ENCODE measurements at places on chromosomes 12 and 14.
A peak's percentile ranks its signal among the peaks of the same experiment; 100 is the strongest.

DNA sequence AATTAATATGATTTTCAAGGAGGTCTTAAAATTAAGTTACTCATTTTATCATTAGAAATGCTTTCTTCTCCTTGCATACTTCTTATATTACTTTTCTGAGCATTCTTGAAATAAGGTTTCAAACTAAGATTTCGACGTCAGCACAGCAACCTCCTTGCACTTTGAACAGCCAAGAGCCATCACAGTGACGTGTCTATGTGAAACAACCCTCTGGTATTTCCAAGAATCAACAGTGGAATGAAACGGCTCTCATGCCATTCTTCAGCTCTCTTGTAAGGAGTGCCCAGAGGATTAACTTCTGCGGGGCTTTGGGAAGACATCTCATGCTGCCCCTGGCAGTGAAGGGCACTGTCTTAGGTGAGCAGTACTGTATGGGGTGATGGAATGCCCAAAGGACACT is 109.2 kb downstream of the EFCAB11 start:
- DNase-seq: no peak

DNA sequence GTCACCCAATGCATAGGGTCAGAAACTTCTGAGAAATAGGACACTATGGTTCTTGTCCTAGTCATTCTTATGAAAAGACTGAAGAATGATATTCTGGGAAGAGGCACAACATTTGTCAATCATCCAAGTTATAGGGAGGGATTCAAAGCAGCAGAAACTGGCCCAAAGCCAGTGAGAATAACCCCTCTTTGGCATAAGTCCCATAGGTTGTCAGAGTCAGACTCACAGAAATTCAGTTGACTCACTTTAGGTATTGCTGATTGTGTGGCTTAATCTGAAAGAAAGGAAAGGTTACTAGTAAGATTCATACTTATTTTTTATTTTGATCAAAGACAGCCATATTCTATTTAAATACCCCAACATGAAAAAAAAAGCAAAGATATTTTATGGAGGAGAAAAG is 151.0 kb downstream of the SRGAP1 start:
- DNase-seq: no peak

DNA sequence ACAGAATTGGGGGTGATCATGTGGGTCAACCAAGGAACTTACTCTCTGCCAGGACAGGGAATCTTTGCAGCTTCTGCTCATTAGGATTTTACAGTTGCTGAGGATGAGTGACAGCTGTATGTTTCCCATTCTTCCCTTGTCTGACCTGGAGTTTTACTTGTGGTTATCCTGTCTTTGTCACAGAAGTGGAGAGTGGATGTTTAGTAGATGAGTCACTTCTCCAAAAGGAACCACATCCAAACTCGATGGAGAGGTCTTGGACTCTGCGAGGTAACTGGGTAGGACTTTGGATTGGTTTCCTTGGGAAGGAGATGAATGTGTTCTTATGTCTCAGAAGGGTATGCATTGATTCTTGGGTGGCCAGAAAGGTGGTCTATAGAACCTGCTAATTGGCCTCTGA is 53.8 kb upstream of the USP44 start:
- DNase-seq: no peak

- no peak for DNase-seq
Measured at GRCh38 chr12:109513051-109513450, 35.6 kb downstream of the UBE3B start.

- peak; percentile 53 for DNase-seq
Measured at GRCh38 chr12:54404061-54405004, 14.7 kb downstream of the ITGA5 start.

GRCh38 chr12:12387501-12387900 is 30.6 kb downstream of the BORCS5 start:
- no peak for DNase-seq

DNA sequence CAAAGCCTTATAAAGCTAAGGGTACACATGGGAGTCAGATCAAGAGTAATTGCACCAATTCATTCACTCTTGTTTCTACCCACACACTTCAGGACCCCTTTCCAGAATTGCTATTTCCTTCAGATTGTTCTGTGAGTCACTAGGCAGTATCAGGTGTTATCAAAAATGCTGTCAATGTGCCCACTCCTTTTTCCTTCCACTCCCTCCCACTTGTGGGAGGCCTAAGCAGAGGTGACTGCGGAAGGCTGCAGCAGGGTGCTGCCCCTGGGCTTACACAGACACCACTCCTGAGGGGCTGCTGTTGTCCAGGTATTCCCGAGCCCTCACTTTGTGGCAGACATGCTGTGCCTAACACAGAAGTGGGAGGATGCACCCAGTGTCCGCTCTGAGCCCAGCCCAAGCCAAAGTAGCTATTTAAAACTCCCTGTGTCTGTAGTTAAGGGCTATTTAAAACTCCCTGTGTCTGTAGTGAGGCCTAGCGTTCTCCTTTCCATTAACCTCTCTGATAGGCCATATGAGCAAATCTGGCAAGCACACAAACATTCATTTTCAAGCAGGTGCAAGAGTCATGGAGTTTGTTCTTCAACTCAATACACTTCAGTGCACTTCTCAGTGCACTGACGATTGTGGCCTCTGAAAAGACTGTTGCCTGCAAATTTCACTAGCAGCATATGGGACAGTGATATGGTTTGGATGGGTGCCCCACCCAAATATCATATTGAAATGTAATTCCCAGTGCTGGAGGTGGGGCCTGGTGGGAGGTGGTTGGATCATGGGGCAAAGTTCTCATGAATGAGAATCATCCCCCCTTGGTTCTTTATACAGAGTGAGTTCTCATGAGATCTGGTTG is 117.8 kb downstream of the PHLDA1 start:
- DNase-seq: no peak

DNA sequence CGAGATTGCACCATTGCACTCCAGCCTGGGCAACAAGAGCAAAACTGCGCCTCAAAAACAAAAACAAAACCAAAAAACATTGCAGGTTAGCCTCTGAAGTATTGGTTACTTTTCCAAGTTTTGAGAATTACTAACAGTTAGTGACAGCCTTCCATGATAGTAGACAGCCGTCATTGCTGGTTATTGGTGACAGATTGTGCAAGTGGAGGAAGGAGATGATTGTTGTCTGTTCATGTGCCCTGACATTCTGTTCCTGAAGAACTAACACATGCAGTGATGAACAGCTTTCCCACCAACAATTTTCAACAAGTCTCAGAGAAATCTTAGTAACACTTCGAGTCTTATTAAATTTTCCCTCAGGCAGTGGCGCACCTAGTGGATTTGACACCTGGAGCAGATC is 89.3 kb upstream of the NAP1L1 start:
- DNase-seq: no peak

- DNase-seq: no peak
Measured at GRCh38 chr12:53806721-53807120, 54.9 kb upstream of the CISTR start.

DNA sequence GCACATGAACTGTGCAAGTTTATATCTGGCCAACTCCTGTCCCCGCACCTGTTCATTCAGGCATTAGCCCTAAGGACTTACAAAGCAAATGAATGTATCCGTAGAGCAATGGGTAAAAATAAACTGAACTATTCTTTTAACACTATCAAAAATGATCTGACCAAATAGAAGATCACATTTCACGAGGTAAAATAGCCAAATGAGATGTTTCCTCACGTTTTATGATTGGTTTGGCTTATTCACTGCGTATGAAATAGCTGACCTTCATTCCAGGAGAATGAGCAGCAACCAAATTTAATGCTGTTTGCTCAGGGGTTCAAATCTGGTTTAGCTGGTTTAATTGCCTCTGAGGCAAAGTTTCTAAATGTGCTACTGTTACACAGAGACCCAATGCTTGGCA is 216.0 kb upstream of the EEA1 start:
- DNase-seq: no peak

GRCh38 chr12:17342381-17342961 is 736.5 kb upstream of the LMO3 start:
- DNase-seq: no peak

GRCh38 chr12:50251619-50252252 is 31.6 kb downstream of the LIMA1 start:
- no peak for DNase-seq

- no peak for DNase-seq
Measured at GRCh38 chr14:24337144-24337823, 2.4 kb upstream of the ADCY4 start.

GRCh38 chr14:35430459-35431199 is 26.1 kb upstream of the NFKBIA start:
- no peak for DNase-seq

DNA sequence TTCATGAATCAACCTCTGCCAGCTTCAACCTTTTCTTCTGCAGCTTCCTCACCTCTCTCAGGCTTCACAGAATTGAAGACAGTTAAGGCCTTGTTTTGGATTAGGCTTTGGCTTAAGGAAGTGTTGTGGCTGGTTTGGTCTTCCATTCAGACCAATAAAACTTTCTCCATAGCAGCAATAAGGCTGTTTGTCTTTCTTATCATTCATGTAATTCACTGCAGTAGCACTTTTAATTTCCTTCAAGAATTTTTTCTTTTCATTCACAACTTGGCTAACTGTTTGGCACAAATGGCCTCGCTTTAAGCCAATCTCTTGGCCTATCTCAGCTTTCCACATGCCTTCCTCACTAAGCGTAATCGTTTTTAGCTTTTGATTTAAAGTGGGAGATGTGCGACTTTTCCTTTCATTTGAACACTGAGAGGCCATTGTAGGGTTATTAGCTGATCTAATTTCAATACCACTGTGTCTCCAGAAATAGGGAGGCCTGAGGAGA is 229.5 kb downstream of the IPO8 start:
- DNase-seq: no peak

DNA sequence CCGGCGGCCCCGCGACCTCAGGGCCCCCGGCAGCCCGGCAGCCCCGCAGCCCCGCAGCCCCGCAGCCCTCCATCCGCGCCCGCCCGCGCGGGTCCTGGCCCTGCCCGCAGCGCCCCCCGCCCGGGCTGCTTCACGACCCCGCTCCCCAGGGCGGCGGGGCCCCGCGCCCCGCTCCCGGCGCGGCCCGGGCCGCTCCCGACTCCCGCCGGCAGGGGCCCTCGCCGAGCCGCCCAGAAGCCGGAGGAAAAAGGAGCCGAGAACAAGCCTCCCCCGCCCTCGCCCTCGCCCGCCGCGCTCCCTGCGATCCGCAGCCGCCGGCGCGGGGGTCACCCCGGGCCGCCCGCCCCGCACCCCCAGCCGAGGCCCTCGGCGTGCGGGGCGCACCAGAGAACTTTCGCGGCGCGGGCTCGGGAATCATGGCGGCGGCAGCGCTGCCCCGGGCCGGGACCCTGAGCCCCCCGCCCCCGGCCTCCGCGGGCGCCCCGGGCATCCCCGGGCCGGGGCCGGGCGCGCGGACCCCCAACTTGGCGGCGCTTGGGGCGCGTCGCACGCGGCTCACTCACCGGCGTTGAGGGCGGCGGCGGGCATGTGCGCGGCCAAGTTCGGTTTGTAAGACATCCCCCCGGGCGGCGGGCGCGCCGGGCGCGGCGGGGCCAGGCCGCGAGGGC is 521 bp downstream of the CDK2AP1 start:
- no peak for DNase-seq

- DNase-seq: no peak
Measured at GRCh38 chr14:99257673-99258221, 14.2 kb downstream of the BCL11B start.

GRCh38 chr14:57785058-57785457 is 80.8 kb downstream of the SLC35F4 start:
- DNase-seq: no peak

DNA sequence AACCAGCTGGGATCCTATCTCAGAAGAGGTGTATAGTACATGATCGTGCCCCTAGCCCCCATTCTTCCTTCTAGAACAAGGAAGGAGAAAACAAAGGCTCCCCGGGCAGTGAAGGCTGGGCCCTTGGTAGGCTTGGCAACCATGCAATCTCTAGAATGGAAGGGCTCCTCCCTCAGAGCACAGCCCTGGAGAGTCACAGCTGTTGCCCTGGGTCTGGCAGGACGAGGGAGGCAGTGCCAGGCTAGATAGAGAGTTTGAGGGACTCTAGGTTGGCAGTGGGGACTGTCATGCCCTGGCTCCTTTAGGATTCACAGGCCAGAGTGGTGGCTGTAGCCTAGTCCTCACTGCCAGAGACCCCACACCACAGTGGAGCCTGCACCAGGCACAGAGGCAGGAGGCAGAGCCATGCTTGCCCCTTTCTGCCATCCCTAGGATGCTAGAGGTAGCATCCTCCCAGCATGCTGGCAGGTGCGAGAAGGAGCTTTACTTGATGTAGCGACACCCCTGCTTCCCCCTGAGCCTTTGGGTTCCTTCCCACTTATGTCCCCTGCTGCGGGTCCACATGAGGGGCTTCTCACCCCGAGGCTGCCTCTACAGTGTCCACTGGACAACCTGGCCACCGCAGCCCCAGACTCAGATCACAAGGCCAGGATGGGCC is 33.4 kb upstream of the CIPC start:
- no peak for DNase-seq

DNA sequence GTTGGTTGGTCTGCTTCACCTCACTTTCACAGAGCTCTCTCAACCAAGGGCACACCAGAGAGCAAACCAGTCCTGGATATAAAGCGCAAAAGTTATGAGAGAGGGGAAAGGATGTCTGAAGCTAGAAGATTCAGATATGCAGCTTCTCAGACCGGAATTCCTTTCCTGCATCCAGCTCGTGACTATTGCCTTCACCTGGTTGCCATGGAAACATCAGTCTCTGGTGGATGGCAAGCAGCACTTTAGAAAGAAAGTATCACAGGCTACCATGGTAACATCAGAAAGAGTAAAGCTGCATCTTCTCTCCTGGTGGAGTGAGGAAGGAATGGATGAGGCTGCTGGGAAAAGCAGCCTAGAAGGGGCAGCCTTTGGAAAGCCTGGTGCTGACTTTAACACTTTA is 13.7 kb downstream of the REM2 start:
- DNase-seq: no peak

GRCh38 chr12:26157001-26157400 is 32.2 kb upstream of the BHLHE41 start:
- no peak for DNase-seq

- no peak for DNase-seq
Measured at GRCh38 chr14:63478010-63478409, 65.2 kb downstream of the PPP2R5E start.

- DNase-seq: no peak
Measured at GRCh38 chr12:93468008-93468371, 676 bp downstream of the MRPL42 start.

DNA sequence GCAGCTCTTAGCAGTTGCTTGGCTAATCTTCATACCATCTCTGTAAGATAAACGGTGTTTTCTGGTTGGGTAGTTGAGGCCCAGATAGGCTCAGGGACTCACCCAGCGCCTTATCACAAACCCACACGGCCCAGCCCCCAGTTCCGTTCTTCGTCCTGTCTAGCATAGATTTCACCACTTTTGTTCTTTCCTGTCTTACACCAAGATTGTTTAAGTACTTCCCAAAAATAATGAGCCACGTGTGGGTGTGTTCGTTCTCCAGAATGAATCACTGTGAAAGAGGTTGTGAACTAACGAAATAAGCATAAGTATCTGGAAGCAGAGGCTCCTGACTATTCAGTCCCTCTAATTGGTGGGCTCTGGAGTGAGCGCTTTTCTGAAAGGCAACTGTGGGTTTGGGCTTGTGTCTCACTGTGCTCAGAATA is 21.4 kb downstream of the ACVR1B start:
- DNase-seq: no peak

DNA sequence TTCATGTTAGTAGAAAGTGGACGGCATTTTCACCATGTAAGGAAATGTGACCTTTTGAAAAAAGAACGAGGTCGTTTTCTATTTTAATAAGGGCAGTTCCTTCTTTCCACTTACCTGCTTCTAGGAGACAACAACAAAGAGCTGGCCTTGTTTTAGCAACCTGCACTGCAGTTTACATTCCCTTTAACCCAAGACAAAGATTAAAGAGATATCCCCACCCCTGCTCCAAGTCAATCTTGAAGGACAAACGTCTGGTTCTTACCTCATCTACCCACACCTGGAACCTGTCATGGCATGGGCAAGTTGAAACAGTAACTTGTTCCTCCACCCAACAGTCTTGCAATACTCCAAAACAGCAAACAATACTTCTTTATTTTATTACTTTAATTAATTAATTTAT is 32.7 kb downstream of the ZCCHC8 start:
- no peak for DNase-seq
